ENCODE measurements at places on chromosomes 3 and 15. TPM values are rescaled to one million over a fixed set of nuclear protein-coding genes. Genes with fewer than 3 reads are reported as not detected.

C2CD4B gene
- total RNA-seq = 0.77 TPM

LPCAT4 gene
- 9.9 TPM for total RNA-seq

ACTRT3 gene
- 6.5 TPM for total RNA-seq

GDPGP1 gene
- total RNA-seq = 1.8 TPM

C2CD4A gene
- 0.12 TPM for total RNA-seq

DYNLT2B gene
- 13.4 TPM for total RNA-seq

NUTM1 gene
- total RNA-seq = not detected

MYRIP gene
- not detected for total RNA-seq

CCR1 gene
- not detected for total RNA-seq

NR2E3 gene
- not detected for total RNA-seq

DLL4 gene
- total RNA-seq = 0.26 TPM

SCAANT1 gene
- total RNA-seq = not detected

CCK gene
- total RNA-seq = not detected

MCF2L2 gene
- 0.58 TPM for total RNA-seq

PLAAT1 gene
- 0.23 TPM for total RNA-seq

ALDH1L1 gene
- total RNA-seq = 4.9 TPM

TRIM42 gene
- not detected for total RNA-seq

GCNT3 gene
- not detected for total RNA-seq

MESP1 gene
- 0.26 TPM for total RNA-seq

GOLGA8H gene
- not detected for total RNA-seq

TNFSF10 gene
- total RNA-seq = not detected

FAM81A gene
- total RNA-seq = not detected

LCTL gene
- 0.23 TPM for total RNA-seq

TEX9 gene
- 2.5 TPM for total RNA-seq

ANKRD28 gene
- 30.1 TPM for total RNA-seq

ACSBG1 gene
- total RNA-seq = 0.12 TPM

KBTBD8 gene
- 1.6 TPM for total RNA-seq

NFKBIZ gene
- 18.4 TPM for total RNA-seq

STXBP5L gene
- total RNA-seq = 0.70 TPM

PLOD2 gene
- 104 TPM for total RNA-seq

CYP8B1 gene
- not detected for total RNA-seq

KLHL6 gene
- total RNA-seq = not detected

SPG21 gene
- 86.4 TPM for total RNA-seq

LTF gene
- not detected for total RNA-seq

All from pericardium fibroblast (primary cell).